ENCODE measurements at places on chromosomes 1 and 21.

DNA sequence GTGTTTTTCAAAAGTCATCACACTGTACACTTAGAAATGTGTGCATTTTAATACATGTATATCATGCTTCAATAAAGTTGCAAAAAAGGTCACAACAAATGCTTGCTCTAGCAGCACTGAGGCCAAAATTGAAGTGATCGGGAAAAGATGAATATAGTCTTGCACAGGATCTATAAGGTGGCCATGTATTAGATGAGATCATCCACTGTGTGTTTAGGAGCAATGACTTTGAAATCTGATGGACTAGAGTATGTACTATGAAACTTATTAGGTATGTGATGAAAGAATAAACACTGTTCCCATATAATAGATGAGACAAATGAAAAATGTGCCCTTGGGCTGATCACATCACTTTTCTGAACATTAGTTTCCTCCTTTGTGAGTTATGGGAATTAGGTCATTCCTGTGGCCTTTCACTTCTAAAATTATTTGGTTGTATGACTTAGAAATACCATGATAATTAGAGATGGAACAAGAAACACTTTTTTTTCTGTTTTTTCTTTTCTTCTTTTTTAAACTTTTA lies 984.6 kb downstream of the ADGRL2 start:
- DNase-seq: no peak

- no peak for DNase-seq
Measured at GRCh38 chr21:45506836-45507522, 35.3 kb downstream of the SLC19A1 start.

GRCh38 chr1:197915862-197916499 lies 1.2 kb upstream of the LHX9 start:
- no peak for DNase-seq

- no peak for DNase-seq
Measured at GRCh38 chr1:204073837-204074273, 940 bp downstream of the SOX13 start.

DNA sequence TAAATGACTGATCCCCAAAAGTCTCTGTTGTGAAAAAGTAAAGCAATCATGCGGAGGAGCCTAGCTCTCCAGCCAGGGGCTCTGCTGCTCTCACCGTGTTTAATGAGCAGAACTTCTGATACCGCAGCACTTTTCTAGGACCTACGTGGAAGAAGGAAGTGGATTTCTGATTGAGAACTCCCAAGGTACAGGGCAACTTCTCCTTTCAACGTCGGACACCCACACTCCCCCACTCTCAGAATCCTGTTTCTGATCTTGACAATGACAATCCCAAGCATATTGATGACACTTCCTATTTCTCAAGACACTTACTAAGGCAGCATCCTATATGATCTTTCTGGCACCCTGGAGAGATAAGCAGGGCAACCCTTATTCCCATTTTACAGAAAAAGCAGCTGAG lies 78.4 kb downstream of the PROX1 start:
- DNase-seq: no peak

DNA sequence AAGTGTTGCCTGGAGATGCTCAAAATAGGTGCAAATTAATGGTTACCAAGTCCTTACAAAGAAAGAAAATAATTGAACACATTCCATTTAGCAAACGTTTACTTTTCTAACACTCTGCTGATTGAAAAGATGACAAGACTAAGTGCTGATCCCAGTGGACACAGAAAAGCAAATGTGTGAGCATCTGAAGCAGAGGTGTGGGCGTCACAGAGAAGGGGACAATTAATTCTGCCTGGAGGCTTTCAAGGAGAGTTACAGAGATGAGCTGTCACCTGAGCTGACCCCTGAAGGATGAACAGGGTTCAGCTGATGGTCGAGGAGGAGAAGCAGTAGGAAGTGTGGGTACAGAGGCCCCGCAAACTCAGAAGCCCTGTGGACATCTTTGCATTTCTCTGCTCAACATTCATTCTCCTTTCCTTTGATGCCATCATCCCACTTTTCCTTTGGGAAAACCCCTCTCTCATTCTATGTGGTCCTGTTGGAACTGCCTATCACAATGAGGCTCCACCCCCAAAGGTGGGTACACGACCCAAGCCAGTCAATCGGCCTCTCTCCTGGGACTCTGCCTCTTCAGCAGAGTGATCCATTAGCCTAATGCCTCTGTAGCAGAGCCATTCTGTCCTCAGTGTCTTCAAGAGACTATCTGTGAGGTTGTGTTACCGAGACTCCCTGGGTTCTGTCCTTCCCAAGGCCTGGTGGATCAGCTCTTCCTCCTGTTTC lies 17.2 kb upstream of the PLA2G2E start:
- no peak for DNase-seq

DNA sequence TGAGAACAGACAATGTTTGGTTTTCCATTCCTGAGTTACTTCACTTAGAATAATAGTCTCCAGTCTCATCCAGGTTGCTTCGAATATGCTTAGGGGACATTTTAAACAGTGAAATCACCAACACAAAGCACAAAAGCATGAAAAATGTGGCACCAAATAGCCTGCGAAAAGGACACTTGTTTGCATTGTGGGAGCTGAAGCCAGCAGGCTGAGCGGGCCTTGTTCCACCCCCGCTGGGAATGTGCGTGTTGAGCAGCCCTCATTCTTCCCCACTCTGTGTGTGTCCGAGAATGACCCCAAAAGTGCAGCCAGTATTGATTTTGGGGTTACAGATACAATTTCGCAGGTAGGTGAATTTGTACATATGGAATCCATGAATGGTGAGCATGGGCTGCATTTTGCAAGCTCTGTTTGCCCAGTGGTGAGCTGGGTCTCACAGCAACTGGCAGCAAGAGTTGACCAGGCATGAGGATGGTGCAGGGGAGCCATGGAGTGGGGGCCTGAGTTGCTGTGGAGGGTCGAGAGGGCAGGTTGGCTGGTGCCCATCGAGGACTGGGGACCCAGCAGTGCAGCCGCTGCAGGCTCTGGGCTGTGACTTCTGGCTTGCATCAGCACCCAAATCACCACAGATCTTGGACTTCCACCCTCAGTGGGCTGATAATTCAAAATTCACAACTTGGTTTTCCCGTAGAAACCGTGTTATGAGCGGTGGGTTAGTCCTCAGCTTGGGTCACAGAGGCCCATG lies 29.4 kb downstream of the NENF start:
- DNase-seq: no peak

DNA sequence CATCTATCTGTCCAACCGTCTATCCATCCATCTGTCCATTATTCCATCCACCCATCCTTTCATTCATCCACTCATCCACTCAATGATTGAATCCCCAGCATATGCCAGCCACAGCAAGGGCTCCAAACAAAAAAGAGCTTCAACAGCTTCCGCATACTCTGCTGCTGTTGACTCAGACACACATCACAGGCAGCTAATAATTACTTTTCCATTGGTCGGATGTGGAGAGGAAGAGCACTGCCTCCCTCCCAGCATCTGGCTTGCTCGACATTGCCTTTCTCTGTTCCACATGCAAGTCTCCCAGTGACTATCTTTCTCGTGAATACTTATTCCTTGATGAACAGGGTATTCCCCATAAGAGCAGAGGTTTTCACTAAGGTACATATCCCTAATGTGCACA lies 176.5 kb downstream of the HIVEP3 start:
- no peak for DNase-seq

- no peak for DNase-seq
Measured at GRCh38 chr1:121408354-121408753, 223.6 kb downstream of the SRGAP2C start.

DNA sequence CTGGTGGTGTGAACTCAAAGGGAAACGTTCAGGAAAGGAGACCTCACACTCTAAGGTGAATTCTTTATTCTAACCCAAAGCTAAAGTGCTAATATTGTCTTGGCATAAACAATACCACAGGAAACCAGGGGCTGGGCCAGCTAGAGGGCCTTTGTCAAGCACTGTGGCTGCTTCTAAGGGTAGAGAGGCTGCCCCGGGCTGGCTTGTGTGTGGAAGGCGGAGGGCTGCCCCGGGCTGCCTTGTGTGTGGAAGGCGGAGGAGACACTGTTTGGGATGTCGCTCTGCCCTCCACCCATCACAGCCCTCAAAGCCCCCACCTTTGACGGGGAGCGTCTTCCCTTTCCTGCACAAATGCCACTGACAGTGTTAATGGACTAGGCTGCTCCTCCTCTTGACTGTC lies 216.8 kb downstream of the TOMM20 start:
- DNase-seq: peak; percentile 28

- DNase-seq: no peak
Measured at GRCh38 chr1:221149111-221149510, 269.9 kb downstream of the HLX start.

DNA sequence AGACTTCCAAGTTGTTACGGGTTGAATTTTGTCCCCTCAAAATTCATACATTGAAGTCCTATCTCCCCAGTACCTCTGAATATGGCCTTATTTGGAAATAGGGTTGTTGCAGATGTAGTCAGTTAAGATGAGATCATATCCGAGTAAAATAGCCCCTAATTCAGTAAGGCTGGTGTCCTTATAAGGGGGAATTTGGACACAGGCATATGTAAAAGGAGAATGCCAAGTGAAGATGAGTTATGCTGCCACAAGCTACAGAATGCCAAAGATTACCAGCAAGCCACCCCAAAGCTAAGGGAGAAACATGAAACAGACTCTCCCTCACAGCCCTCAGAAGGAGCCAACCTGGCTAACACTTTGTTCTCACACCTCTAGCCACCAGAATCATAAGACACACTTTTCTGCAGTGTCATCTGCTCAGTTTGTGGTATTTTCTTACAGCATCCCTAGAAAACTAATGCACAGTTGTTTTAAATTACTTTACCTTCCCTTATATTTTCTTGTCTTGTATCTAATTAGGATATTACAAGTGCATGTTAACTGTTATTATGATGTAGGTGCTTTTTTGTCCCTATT lies 43.3 kb upstream of the PRDX6 start:
- DNase-seq: no peak

DNA sequence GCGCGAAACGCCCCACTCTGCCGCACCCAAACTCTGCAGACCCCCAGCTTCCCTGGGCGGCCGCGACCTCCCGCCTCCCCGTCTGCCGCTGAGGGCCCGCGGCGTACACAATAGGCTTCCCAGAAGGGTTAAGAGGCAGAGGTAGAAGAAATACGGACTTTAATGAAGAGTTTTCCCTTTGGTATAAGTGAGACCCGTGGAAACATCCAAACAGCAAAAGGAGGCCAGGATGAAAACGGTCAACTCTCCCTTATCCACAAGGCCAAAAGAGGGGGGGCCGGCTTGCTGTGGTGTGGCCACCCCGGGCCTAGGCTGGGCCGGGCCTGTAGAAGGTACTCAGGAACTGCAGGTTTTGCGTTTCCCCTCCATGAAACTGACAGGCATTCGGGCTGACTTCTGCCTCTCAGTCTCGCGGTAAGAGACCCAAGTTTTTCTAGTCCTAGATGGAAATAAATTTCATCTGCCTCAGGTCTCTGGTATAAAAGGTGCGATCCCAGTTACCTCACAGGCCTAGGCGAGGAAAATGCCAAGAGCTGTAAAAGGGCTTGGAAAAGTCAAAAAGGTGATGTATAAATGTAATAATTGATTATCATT lies 671 bp upstream of the PYGO2 start:
- DNase-seq: peak; percentile 33

DNA sequence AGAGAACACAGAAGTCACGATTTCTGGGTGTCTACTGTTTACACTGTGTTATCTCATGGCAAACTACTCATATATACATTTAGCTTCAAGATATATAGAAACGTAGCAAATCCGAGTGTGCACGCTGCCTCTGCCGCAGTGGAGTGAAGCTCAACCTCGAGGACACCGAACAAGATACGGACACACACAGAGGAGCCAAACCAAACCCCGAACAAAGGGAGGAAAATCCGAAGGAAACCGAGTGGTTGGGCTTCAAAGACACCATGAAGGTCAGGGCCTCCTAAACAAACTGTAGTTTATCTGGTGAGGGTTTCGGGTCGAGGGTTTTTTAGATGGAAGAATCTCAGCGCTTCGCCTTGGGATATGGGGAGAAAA lies 34.5 kb downstream of the SLC45A1 start:
- no peak for DNase-seq

DNA sequence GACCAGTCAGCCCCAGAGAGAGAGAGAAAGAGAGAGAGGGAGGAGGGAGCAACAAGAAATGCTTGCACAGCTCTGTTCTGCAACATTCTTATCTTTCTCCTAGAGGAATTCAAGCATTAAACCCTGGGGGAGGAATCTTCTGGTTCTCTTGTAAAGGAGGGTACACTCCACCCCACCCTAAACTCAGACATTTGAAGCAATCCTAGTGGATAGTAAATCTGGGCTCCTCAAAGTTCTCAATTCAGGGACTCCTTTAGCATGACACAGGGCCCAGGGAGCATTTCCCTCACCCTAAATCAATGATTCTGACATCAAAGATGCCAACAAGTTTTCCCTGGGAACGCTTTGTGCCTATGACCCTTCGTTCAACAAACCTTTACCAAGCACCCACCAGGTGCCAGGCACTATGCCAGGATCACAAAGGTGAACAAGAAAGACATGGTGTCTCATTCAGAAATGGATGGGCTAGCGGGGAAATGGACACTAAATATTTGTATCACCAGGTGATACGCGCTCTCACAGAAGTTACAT lies 11.9 kb upstream of the CAPN2 start:
- no peak for DNase-seq

DNA sequence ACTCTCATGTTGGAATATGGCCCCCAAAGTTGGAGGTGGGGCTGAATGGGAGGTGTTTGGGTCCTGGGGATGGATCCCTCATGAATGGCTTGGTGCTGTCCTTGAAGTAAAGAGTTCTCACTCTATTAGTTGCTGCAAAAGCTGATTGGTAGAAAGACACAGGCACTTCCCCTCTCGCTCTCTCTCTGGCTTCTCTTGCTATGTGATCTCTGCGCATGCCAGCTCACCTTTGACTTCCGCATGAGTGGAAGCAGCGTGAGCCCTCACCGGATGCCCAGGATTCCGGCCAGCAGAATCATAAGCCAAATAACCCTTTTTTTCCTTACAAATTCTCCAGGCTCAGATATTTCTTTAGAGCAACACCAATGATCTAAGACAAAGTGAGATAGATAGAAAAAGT lies 20.9 kb upstream of the CCSAP start:
- no peak for DNase-seq

DNA sequence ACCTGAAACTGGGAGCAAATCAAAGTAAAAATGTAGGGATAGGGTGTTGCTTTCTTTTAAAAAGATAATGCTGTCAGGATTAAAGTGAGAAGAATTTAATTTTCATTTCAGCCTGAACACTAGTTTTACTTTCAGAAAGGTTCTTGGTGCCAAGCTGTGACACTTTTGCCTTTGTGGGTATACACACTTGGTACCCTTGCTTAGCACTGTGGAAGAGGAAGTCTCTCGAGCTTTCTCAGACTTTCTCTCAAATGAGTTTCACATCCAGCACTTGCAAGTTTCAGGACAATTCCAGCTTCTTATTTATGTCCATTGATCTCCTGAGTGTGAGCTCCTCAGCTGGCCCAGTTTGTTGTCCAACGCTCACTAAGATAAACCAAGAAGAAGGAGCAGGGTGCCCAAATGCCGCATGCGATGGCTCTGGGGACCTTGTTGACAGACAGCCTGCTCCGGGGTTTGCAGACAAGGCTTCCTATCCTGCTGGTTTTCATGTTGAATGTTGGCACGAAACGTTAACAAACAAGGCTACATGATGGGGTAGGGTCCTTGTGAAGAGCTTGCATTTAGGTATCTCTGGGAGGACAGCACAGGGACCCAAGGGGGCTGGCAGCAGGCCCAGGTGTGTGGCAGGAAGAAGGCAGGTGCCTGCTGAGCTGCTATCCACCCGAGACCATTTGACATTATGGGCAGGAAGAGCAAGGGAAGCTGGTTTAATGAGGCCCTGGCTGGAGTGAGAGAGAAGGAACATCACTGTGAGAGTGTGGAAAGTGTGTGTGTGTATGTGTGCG lies 79.7 kb downstream of the POFUT2 start:
- no peak for DNase-seq

Measured in activated naive CD8-positive, alpha-beta T cell treated with anti-CD3 and anti-CD28 coated beads, Interleukin-2, amount 50 U/mL, for 24 hours (primary cell).